ENCODE measurements at places on chromosomes 16 and 17.
A peak's percentile ranks its signal among the peaks of the same experiment; 100 is the strongest.

DNA sequence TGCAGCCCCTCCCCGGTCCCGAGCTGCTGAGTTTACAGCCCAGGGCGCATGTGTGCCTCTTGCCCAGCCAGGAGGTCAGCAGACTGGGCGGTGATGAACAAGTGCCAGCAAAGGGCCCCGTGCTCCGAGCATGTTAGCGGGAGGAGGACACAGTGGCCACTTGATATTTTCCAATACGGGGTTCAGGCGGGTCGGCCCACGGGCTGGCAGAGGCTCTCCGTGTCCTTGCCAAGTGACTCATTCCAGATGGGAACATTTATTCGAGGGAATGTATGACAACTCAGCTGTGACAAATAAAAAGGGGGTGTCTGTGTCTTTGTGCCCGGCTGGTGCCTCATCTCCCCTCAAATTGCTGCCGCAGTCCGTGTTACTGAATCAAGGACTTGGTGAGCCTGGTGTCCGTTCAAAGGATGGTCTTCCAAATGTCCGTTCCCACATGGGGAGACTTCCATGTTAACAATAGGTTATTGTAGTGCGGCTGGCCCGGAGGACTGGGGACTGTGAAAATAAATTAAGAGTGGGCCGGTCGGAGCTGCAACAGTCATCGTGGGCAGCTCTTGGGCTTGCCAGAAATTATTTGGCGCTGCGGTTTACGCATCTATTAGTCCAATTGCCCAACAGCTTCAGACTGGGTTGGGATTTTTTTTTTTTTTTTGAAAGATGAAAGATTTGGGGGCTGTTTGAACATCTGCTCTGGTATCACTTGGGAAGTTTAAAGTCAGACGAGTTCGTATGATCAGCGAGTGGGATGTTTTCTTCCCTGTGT lies 174.0 kb upstream of the CIBAR2 start:
- DNase-seq, result no peak

- DNase-seq, result no peak
These were observed 55.2 kb downstream of the MSI2 start for GRCh38 chr17:57311281-57312216.

GRCh38 chr17:3826191-3826590 lies 19.9 kb downstream of the NCBP3 start:
- DNase-seq, result no peak

GRCh38 chr17:76671912-76672262 lies 28.3 kb upstream of the ST6GALNAC1 start:
- DNase-seq, result peak; percentile 11

- DNase-seq, result no peak
These were observed 741 bp upstream of the TLCD3A start for GRCh38 chr17:731644-732066.

GRCh38 chr17:46977348-46977747 lies 1.7 kb downstream of the RPRML start:
- no peak for DNase-seq

GRCh38 chr16:54059319-54059718 lies 227.3 kb downstream of the IRX3 start:
- DNase-seq, result no peak

DNA sequence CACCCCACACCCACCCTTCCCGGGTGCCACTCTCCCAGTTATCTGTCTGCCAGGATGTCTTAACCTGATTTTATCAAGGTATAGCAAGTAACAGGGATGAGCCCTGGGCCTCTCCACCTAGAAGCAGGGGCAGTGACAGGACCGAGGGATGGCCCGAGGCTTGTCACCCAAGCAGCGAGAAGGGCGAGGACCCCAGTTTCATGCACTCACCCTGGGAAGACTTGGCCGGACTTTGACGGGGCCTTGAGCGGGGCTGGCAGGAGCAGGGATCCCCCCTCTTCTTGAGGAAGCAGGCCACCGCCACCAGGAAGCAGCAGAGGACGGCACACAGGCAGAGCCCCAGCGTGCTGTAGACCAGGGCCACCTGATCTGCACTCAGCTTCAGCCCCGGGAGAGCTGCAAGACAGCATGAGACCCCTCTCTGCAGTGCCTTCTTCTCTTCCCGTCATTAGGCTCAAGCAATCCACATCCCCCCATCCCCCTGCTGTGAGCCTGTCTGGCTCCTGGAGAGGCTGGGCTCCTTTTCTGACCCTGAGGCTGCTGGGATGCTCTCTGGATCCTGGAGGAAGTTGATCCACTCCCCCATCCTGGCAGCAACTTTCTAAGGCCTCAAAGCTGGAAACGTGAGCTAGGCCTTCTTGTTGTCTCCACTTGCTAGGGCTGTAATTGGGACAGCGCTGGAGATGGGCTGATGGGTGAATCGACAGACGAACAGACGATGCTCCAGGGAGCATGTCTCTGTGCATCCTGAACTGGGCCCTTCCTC lies 31.6 kb downstream of the TNFRSF13B start:
- DNase-seq, result no peak

- DNase-seq, result peak; percentile 44
These were observed 329 bp downstream of the SMARCD2 start for GRCh38 chr17:63842173-63842539.

DNA sequence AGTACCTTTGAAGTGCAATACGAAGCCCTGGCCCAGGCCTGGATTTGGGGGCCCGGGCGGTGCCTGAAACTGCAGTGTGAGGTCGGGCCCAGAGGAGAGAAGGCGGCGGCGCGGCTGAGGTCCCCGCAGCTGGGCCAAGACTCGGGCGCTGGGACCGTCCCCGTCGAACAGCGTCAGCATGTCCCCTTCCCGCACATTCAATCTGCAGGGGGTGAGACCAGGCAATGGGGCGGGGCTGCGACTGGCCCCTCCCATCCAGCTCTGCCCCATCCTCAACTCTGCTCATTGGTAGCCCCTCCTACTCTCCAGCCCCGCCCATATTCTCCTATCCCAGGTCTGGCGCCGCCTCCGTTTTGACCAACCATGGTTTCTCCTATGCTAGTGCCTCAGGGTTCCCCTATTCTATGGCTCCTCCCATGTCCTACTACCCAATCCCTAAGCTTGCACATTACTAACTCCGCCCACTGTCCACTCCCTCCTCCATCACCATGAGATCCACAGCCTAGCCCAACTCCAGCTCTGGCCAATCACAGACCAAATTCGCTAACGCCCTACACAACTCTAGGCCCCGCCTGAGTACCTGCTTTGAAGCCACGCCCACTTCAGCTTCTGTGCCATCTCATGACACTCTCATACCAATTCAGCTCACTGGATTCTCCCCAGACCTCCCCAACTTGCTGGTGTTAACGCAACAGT lies 14.4 kb upstream of the CDIPT start:
- DNase-seq, result peak; percentile 37

GRCh38 chr16:19948186-19949104 lies 63.8 kb upstream of the GPRC5B start:
- DNase-seq, result no peak

DNA sequence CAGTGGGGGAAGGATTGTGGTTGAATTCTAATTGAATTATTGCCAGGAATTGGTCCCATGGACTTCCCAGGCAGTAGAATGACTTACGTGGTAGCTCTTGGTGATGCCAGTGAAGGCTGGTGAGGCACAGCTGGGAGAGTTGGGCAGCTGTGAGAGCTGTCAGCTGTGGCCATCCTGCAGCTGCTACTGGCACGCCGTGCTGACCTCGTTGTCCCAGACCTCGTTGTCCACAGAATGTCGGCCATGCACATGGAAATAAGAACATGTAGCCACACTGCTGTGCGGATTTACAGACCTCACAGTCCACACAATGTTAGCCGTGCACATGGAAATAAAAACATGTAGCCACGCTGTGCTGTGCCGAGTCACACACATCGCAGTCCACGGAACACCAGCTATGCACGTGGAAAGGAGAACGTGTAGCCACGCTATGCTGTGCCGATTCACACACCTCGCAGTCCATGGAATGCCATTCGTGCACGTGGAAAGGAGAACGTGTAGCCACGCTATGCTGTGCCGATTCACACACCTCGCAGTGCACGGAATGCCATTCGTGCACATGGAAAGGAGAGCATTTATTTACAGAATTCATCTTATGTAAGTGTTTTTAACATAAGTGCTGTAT lies 59.2 kb downstream of the BANP start:
- DNase-seq, result no peak

DNA sequence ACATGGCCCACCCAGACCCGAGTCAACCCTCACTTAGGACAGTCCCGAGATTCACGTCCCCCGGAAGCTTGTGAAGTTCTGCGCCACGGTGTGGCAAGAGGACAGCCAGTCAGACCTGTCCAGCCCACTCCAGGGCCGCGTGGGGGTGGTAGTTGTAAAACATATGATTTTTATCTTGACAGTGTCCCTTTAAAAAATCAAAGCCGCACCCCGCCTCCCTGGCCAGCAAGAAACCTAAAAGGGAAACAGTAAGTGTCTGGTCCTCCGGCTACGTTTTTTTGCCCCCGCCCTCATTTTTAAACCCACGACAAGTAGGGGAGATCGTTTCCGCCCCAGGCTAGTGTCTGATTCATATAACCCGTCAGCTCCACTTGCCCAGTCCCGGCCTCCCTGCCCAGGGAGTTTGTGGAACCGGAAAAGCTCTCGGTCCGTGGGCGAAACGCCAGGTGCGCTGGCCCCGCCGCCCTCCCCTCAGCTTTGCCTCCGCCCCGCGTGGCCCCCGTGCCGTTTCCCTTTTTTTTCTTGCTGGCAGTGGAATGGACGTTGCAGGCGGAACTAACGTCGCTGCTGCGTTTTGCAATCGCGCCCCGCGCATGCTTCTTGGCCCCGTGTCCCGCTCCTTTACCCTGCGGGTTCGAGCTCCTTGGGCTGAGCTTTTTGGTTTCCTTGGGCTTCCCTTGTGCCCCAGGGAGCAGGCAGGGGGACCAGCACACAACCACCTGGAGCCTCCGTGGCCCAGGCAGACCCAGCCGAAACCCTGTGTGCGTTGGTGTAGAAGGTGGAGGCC lies 13.3 kb upstream of the NUDT16L1 start:
- no peak for DNase-seq

DNA sequence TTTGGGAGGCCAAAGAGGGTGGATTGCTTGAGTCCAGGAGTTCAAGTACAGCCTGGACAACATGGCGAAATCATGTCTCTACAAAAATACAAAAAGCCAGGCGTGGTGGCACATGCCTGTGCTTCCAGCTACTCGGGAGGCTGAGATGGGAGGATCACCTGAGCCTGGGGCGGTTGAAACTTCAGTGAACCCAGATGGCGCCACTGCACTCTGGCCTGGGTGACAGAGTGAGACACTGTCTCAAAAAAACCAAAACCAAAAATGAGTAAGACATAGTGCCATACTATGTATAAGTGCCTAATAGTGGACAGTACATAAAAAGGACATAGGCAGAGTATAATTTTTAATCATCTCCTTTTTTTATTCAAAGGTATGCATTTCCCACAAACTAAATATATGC lies 4.0 kb downstream of the CTC1 start:
- DNase-seq, result no peak

GRCh38 chr17:38428112-38428642 lies at the start of gene ARHGAP23:
Gene ARHGAP23 (plus strand): TSS chr17:38428464. CDS start chr17:38428486, 22 bp downstream.
- DNase-seq, result peak; percentile 43

- DNase-seq, result no peak
These were observed 67.4 kb downstream of the MRM1 start for GRCh38 chr17:36668824-36669223.

GRCh38 chr16:59328961-59329360 lies 594.8 kb upstream of the GOT2 start:
- no peak for DNase-seq

- DNase-seq, result no peak
These were observed 33.8 kb downstream of the SDK2 start for GRCh38 chr17:73610331-73610911.
